SHP77 treated with DMSO at 0.1 percent for 48 hours (cell line): ENCODE measurements at places on chromosomes 12 and 14.

DNA sequence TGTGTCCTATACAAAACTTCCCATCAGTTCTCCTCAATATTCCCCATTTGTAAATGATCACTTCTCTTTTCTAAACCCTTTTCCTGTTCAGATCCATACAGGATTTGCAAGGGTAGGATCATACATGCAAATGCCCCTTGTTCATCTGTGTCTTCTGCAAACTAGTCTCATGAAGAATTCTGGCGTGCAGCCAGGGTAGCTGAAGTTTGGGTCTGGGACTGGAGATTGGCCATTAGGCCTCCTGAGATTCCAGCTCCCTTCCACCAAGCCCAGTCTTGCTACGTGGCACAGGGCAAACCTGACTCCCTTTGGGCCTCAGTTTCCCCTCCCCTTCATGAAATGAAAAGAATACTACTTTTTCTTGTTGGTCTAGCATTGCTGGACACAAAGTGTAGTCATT, 11.3 kb downstream of the C3AR1 start:
- no peak for DNase-seq

GRCh38 chr14:54730156-54730961, 163.4 kb downstream of the SAMD4A start:
- DNase-seq, result no peak

GRCh38 chr12:88994537-88994936, 357.8 kb downstream of the DUSP6 start:
- no peak for DNase-seq

- DNase-seq, result no peak
Observed at GRCh38 chr12:104604070-104604994, 147.6 kb downstream of the CHST11 start.

DNA sequence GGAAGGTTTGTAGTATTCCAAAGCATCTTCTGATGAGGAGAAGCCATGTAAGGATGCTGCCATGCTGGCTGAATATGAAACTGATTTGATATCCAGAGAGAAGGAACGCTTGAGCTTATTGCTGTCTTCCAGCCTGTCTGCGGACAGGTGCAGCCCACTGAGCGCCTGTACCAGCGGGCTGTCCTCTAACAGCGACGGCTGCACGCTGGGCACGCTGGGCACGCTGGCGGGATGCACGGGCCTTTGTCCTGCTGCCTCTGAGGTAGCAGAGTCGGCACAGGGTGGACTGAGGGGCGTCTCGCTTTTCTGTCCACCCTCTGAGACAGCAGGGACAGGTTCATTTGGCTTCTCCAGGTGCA, 85.2 kb downstream of the DUSP16 start:
- DNase-seq, result no peak

- DNase-seq, result no peak
Observed at GRCh38 chr12:4768341-4768740, 48.1 kb downstream of the GALNT8 start.

DNA sequence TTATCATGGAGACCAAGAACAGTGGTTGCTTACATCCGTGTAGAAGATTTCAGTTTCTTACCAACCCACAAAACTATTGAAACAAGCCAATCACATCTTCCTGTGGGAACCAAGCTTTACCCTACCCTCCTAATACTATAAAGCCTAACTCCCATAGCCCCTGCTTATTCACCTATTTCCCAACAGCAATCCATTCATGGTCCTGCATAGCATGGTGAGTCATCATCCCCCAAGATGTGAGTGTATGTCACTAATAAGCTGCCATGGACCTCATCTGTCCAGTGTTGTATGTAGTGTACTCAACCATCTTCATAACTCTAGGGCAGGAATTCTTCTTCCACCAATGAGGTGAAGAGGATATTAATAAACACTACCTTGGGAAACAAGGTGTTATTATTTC, 1620.4 kb upstream of the FLRT2 start:
- DNase-seq, result no peak

- DNase-seq, result no peak
Observed at GRCh38 chr12:15158083-15158482, 63.1 kb downstream of the RERG start.

GRCh38 chr14:103708750-103709187, 6.5 kb downstream of the XRCC3 start:
- DNase-seq, result no peak

- no peak for DNase-seq
Observed at GRCh38 chr12:112676507-112676906, 115.0 kb upstream of the RPH3A start.

DNA sequence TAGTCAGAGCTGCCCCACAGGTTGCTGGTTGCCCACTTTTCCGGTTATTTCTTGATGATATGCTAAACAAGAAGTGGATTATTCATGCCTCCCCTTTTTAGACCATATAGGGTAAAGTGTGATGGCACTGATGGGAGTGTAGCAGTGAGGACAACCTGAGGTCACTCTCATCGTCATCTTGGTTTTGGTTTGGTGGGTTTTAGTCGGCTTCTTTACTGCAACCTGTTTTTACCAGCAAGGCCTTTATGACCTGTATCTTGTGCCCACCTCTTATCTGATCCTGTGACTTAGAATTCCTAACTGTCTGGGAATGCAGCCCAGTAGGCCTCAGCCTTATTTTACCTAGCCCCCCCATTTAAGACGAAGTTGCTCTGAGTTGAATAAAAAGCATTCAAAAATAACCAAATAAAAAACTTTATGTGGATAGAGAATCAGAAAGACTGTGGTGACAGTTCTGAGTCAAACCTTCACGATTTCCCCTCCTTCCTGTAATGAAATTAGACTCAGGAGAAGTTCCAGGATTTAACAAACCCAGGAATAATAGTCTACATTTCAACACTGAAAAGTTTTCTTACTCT, 144.2 kb downstream of the PAWR start:
- no peak for DNase-seq

GRCh38 chr12:56413392-56413791, 35.8 kb downstream of the TIMELESS start:
- DNase-seq, result no peak

- DNase-seq, result no peak
Observed at GRCh38 chr12:27958675-27959074, 13.9 kb downstream of the PTHLH start.

DNA sequence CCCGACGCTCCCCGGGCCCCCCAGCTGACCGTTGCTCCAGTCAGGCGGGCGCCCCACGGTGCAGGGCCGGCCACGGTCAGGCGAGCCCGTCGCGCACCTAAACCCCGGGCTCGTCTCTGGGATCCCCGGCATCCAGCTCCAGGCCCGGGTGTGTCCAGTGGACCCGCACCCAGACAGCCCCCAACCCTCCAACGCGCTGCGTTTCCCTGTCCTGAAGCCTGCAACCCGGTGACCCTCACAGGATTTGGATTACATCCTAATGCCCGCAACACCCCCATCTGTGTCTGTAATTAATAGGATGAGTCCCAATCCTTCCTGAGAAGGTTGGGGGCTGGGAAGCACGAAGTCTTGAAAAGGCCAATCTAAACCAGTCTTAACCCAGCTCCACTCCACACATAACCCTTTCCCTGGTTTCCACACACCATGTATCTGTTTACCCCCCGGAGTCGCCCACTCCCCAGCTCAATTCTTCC, 10.4 kb downstream of the CPNE6 start:
- DNase-seq, result no peak

DNA sequence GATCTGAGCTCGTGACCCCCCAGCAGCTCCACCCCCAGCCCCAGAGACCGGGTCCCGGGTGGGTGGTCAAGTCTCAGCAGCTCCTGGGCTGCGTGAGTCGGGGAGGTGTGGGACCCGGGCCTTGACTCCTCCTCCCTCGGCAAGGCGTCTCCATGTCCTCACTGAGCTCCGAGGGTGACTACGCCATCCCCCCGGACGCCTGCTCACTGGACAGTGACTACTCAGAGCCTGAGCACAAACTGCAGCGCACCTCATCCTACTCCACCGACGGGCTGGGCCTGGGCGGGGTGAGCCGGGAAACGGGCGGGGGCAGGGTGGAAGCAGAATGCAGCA, 28.1 kb downstream of the PIGH start:
- DNase-seq, result no peak

- DNase-seq, result no peak
Observed at GRCh38 chr12:51126297-51126696, 42.9 kb upstream of the CSRNP2 start.

- DNase-seq, result no peak
Observed at GRCh38 chr12:111645433-111645832, 40.3 kb downstream of the BRAP start.

DNA sequence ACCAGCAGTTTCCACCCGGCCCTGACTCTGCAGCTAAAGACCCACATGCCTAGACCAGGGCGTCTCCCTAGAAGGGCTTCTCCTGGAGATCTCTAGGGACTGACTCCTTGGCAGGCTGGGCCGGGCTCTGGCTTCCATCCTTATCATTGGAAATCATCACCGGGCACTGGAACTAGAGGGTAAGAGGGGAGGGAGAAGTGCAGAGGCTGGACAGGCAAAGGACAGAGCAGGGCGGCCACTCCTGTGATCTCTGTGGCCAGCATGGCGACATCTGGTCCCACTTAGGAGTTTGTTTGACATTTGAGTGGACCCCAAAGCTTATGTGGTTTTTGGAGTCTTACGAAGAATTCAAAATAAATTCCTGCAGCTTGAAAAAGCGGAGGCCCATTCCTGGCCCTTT, 7.1 kb downstream of the LTBP2 start:
- no peak for DNase-seq

DNA sequence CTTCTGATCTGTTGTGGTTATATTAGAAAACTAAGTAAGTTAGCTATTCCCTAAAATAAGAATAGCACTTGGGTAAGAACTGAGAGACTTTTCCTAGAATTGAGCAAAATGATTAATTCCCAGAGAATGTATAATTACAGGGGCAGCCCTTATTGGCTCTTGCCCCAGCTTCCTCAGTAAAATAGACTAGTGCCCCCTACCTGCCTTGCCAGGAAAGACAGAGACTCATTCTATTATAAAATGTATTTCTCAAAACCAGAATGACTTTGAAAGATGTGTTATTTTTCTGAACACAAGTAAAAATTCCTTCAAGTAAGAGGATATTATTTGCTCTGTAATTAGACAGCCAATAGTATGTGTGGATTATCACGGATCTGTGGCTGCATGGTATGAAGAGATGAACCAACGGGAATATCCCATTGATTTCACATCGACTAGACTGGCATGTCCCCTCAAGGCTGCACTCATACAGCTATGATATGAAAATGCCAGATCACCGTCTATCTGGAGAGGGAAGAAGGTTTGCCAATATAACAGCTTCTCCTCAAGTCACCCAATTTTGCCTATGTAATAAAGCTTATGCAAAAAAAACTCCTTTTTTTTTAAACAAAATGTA, 7.4 kb upstream of the GLRX5 start:
- no peak for DNase-seq

GRCh38 chr14:91405724-91406435, 11.7 kb downstream of the CCDC88C start:
- no peak for DNase-seq

- no peak for DNase-seq
Observed at GRCh38 chr14:23401291-23401690, 6.8 kb downstream of the MYH6 start.

GRCh38 chr12:110780448-110780847, 37.8 kb upstream of the PPP1CC start:
- DNase-seq, result no peak

- DNase-seq, result no peak
Observed at GRCh38 chr12:48980953-48981756, 3.0 kb downstream of the WNT1 start.

DNA sequence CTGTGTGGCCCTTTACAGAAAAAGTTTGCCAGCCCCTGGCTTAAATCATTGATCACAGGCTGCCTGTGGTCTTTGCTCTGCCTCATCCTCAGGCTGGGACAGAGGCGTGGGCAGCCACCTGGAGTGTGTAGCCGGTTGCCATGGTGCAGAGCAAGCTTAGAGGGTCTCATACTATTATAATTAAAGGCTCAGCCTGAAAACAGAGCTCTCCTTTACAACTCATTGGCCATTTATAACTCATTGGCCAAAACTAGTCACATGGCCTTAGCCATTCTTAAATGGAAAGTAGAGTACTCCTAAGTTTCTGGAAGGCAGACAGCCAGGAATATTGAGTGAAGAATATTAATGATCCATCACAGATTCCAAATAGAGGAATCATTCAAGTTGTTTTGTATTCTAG, 3.0 kb downstream of the HSP90B1 start:
- no peak for DNase-seq

GRCh38 chr14:92866181-92866752, 56.7 kb upstream of the CHGA start:
- no peak for DNase-seq

GRCh38 chr12:25591144-25591543, 38.1 kb upstream of the LMNTD1 start:
- DNase-seq, result no peak

GRCh38 chr14:75123991-75124390, 2.9 kb downstream of the NEK9 start:
- DNase-seq, result no peak

DNA sequence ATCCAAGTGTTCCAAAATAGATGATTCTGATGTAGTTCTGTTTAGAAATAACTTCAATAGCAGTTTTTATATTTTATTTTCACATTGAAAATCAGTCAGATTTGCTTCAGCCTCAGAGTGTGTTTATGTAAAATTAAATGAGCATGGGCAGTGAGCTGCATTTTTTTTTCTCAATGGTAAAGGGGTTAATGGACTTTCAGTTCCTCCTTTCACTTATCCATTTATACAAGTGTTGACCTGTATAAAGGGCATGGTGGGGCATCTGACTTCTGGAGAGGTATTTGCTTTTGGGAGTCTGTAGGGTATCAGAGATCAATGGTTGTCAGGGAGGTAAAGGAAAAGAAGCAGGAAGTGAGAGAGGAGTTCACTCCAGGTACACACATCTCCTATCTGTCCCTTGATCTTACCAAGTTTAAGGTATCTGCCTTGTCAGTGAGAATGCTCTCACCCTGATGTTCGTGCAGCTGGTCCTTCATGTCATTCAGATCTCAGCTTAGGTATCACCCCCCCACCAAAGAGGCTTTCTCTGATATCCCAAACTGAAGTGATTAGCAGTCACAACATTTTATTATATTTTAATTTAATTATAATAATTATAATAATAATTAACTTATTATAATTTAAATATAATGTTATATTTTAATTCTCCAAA, 181.6 kb upstream of the LMNTD1 start:
- no peak for DNase-seq

DNA sequence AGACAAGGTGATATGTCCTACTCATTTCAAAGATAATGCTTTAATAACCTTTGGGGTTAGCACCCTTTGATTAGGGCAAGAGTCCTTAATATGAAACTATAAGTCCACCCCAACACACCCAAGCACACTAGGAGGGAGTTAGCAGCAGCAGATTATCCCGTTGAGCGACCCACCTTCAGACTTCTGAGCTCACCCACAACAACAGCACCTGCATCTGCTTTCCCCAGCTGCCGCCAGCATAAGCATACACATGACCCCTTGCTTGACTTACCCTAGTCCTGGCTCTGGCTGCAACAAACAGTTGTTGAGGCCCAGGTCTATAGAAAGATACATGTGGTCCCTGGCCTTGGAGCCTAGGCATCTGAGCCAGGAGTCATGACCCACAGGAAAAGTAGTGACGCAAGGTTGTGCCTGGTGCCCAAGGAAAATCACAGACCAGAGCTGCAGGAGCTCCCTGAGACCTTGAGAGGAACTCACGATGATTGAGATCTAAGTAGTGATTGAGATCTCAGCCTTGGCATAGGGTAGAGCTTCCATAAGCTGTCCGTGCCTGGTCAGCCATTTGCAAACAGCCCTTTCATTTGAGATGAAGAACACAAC, 19.0 kb downstream of the ZDHHC22 start:
- DNase-seq, result no peak
